Spinal cord (tissue), 10 donors: ENCODE measurements at places on chromosomes 1 and 21. TPM values are rescaled to one million over a fixed set of nuclear protein-coding genes. Genes with fewer than 3 reads are reported as not detected.

DNA sequence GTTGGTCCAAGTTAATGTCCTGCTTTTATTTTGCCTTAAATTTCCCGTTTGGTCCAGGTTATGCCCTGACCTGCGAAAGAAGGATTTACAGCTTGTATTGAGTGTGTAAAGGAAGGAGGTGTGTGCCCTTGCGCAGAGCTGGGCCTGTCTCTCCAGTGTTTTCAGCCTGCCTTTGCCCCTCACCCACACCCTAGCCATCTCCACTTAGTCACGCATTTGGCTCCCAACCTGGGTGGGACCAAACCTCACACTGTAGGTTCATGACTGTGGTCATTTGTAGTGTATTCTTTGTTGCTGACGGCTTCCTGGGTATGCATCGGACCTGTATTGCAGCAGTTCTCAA is 572 bp upstream of the SRSF10 start:
- no peak for DNase-seq

GRCh38 chr1:199701726-199702125 is 325.8 kb upstream of the NR5A2 start:
- DNase-seq = no peak

The CRNN gene
- not detected for total RNA-seq

- DNase-seq = no peak
Observed at GRCh38 chr1:244444854-244445253, 6.9 kb downstream of the ADSS2 start.

The LRRC8C gene
- total RNA-seq = 19.7 TPM

GRCh38 chr1:116878804-116879477 is 30.8 kb upstream of the PTGFRN start:
- no peak for DNase-seq

DNA sequence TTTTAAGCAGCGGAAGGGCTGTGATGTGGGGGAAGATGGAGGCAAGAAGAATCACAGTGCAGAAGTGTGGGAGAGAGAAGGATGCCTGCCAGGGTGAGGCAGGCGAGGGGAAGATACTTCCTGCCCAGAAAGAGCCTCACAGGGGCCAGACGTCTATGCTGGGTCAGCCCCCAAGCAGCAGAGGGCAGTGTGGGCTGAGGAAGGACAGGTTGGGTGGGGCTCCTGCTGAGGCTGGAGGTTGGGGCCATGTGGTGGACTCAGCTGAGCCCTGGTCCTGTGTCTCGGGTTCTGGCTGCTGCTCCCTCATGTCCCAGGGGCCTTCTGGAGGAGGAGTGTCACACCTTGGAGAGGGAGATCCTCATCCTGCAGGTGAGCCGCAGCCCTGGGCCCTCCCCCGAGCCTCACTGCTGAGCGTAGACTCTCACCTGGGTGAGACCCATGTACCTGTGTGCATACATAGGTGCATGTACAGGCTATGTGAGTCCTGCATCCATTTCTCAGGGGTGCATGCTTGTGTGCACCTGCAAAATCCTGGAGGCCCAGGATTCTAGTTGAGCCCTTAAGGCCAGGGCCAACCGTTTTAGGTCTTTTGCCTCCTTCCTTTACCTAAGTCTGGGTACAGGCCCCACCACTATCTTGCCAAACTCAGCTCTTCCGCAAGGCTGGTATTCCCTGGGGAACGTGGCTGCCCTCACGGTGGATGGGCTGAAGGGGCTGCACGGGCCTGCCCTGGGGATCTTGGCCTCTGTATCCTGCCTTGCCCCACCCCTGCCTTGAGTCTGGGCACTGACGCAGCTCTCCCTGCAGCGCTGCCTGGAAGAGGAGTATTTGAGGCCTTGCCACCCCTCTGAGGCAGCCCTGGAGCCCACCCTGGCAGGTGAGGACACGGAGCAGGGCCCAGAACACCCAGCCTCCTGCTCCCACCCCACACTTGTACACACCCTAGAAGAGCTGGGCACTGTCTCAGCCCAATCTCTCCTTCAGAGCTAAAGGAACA is 3.7 kb downstream of the CCDC24 start:
- no peak for DNase-seq

The OR2G2 gene
- total RNA-seq = not detected

DNA sequence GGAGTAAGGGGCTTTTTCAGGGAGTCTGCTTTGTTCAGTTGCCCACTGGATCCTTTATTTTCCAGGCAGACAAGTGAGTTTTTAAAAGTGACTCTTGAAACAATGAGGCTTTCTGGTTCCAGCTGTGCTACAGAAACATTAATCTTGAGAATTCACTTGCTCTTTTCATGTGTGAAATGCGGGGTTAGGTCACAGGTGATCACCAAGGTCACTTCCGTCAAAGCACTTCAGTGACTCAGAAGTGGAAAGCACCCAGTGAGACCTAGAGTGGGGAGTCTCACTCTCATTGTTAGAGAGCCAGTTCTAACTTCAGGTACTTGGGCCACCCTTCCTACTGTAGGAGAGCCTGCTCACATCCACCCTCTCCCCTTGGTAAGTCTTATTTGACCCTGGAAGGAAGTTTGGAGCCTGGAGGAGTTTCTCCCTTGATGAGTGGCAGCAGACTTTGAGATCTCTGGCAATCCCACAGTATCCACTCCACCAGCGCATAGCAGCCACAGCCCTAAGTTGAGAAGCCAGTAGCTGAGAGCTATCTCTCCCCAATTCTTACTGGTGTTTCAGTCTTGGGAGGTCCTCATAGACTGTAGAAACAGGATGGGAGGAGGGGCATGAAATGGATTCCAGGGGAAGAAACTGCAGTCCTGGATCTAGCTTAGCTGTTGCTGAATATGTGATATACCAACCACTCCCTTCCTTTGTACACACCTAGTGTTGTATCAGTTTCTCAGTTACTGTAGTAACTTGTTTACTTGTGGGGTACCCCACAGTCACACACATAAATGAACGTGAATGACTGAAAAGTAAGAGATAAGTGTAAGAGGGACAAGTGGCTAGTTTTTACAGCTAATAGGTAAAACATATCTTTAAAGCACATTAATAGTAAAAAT is 3.1 kb downstream of the TACSTD2 start:
- no peak for DNase-seq

DNA sequence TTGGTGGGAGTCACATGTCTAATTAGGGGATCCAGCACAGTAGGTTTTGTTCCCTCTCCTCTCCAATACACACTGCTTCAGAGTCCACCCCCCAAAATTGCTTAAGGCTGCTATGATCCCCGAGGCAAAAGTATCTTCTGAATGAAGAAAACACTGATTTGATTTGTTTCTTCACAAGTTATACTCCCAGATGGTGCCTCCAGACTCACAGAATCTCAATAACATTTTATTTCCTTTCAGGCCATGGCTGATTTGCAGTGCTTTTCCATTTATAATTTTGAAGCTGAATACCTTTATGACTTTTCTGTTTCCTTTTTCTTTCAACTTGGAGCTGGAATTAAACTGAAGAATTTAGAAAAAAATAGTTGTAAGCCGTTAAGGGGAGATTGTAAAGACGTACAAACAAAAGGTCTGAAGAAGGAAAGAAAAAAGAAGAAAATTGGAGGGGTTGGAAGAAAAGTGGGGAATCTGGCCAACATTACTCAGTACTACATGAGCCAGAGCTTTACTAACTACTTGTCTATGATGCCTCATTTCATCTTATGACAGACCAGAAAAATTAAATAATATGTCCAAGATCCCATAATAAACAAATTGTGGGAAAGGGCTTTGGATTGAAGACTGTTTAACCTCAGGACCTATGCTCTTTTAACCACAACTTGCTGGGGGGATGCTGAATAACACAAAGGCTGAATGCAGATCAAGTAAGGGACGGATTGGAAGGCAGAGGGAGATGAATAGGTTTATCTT is 75.9 kb downstream of the NUF2 start:
- DNase-seq = no peak
